ENCODE measurements at places on chromosomes 16 and 17.
A peak's percentile ranks its signal among the peaks of the same experiment; 100 is the strongest.

GRCh38 chr16:70754371-70754770 lies 46.6 kb downstream of the VAC14 start:
- no peak for DNase-seq

DNA sequence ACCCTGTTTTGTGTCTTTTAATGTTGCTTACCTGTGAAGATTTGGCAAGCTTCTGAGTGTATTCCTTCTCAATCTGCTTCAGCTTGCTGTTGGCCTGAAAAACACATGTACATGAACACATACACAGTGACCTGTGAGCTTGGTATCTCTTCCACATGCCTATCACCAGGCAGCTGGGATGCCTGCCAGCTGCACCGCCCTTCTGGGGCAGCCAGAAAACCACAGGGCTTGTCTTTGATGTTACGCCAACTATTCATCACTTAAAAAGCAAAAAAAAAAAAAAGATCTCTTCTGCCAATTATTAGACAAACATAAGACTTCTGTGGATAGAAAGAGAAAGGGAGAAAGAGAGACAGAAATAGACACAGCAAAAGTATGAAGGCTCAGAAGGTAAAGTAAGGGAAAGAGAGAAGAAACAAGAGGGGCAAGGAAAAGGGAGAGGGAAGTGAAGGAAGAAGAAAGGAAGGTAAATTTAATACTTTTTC lies 189.2 kb upstream of the AXIN2 start:
- DNase-seq, result peak; percentile 73

DNA sequence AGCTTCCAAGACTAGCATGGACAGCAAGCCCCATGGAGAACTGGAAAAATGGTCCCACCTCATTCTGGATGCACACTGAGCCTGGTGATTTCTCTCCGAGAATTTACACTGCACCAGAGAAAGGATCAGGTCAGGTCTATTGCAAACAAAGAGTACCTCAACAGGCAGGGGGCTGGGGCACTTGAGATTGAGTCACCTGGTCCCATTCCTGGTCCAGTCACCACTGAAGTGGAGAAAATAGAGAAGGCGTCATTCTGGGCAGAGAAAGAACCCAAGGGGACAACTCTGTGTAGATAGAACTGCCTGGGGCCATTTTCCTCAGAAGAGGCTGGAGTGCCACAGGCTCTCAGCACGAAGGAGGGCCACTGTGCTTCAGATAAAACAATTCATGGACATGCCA lies 38.4 kb downstream of the CENPV start:
- no peak for DNase-seq

DNA sequence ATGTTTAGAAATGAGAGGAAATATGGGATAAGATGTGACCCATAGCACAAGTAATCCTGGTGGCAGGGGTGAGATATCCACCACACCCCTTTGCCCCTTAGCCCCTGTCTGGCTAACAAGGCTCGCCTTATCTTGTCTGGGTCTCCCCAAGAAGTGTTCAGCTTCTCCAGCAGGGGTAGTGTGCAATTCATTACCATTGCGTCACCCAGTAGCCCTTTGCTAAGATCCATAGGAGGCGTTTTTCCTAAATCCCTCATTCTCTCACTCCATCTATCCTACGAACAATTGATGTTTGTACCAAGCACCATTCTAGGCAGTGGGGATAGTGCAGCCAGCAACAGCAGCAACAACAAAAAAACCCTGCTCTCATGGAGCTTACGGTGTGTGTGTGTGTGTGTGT lies 30.8 kb downstream of the CCDC42 start:
- DNase-seq, result no peak

- no peak for DNase-seq
These were observed 5.9 kb upstream of the XYLT1 start for GRCh38 chr16:17476414-17477259.

GRCh38 chr16:86739178-86739577 lies 160.8 kb downstream of the FOXL1 start:
- DNase-seq, result no peak

GRCh38 chr16:31430380-31431052 lies 2.4 kb upstream of the COX6A2 start:
- peak; percentile 13 for DNase-seq

- DNase-seq, result no peak
These were observed 4.4 kb downstream of the COPRS start for GRCh38 chr17:31854672-31855071.

- no peak for DNase-seq
These were observed 6.2 kb upstream of the CYB561 start for GRCh38 chr17:63452046-63452961.

- no peak for DNase-seq
These were observed 10.7 kb upstream of the PRPF8 start for GRCh38 chr17:1695365-1695764.

DNA sequence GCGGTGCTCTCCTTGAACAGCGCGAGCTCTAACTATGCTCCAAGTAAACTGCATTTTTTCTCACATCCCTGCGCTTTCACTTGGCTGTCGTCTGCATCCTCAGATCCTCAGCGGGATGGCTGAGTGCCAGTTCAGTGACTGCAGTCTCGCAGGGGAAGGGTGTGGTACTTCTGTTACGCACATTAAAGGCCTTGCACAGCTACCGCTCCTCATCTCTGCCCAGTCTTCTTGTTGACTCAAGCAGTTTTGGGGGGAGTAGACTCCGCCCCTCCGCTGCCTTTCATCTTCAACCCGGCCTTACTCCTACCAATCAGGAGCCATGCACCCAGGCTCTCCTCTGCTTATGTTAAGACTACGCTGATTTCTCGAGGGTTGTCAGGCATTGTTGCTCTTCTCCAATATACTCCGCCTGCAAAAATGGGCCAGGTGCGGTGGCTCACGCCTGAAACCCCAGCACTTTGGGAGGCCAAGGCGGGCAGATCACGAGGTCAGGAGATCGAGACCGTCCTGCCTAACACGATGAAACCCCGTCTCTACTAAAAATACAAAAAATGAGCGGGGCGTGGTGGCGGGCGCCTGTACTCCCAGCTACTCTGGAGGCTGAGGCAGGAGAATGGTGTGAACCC lies 10.0 kb downstream of the ATP5PD start:
- peak; percentile 96 for DNase-seq
